ENCODE measurements at places on chromosomes 12 and 14.
A peak's percentile ranks its signal among the peaks of the same experiment; 100 is the strongest.

- DNase-seq, result no peak
Observed at GRCh38 chr12:53737093-53737808, 10.0 kb upstream of the CALCOCO1 start.

DNA sequence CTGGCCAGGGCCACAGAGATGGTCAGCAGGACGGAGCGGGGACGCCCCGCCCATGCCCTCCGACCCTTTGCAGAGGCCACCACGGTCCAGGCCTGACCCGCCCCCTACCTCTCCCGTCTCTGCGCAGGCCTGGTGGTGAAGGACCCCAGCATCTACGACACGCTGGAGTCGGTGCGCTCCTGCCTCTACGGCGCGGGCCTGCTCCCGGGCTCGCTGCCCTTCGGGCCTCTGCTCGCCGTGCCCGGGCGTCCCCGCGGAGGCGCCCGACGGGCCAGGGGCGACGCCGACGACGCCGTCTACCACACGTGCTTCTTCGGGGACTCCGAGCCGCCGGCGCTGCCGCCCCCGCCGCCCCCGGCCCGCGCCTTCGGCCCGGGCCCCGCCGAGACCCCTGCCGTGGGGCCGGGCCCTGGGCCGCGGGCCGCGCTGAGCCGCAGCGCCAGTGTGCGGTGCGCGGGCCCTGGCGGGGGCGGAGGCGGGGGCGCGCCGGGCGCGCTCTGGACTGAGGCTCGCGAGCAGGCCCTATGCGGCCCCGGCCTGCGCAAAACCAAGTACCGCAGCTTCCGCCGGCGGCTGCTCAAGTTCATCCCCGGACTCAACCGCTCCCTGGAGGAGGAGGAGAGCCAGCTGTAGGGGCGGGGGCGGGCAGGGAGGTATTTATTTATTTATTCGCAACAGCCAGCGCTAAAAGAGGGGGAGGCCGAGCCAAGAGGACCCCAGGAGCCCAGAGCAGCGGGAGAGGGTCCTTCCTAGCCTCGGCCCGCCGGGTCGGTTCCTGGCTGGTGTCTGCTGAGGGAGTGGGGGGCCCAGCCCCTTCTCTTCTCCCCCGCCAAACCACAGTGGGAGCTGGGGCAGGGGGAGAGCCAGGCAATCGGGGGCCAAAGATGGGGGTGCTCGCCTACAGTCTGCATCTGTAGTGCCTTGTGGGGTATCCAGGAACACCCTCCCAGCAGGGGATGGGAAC lies 8.1 kb downstream of the TAMALIN start:
- no peak for DNase-seq

- no peak for DNase-seq
Observed at GRCh38 chr14:99519347-99519881, 38.2 kb downstream of the CCNK start.

- no peak for DNase-seq
Observed at GRCh38 chr14:73492043-73492552, 1.4 kb downstream of the RIOX1 start.

- no peak for DNase-seq
Observed at GRCh38 chr14:20969336-20969735, 14.0 kb downstream of the RNASE2 start.

DNA sequence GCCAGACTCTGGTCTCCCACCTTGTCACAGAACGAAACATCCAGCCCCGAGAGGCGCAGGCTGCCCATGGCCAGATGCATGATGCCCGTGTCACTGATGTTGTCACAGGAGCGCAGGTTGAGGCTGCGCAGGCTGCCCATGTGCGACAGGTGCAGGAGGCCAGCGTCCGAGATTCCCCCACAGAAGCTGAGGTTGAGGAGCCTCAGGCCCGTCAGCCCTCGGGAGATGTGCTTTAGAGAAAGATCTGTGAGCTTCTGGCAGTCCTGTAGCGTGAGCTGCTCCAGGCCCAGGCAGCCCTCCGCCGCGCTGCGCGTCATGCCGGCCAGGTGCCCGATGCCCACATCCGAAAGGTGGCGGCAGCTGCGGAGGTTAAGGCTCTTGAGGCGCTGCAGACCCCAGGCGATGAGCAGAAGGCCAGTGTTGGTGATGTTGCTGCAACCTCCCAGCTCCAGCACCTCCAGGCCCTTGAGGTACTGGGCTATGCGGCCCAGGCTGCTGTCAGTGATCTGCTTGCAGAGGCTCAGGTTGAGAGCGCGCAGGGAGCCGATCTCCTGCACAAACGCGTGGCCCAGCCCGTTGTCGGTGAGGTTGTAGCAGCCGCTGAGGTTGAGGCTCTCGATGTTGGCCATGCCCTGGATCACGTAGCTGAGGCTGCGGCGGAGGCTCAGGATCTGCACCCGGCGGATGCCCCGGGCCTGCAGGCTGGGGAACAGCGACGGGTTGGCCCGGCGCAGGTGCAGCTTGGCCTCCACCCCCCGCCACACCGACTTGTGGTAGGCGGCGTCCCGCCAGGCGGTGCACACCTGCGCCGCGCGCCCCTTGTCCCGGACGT lies 991 bp downstream of the FBXL14 start:
- peak; percentile 60 for DNase-seq

DNA sequence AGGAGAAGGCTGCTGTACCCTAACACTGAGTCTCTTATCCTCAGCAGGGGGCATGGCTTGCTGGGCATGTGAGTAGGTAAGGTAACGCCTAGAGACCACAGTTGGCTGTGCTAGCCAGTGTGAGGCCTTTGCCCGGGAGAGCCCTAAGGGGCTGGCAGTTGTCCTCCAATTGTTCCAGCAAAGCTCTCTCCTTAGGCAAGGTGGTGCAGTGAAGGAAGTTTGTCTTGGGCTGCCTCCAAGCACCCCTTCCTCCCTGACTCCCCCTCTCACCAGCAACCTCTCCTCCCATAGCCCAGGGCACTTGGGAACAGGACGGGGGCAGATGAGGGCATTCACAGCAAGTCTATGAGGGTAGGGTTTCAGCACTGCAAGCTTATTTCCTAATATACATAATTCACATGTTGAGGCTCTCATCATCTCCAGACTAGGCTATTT lies 23.0 kb downstream of the LACRT start:
- no peak for DNase-seq

DNA sequence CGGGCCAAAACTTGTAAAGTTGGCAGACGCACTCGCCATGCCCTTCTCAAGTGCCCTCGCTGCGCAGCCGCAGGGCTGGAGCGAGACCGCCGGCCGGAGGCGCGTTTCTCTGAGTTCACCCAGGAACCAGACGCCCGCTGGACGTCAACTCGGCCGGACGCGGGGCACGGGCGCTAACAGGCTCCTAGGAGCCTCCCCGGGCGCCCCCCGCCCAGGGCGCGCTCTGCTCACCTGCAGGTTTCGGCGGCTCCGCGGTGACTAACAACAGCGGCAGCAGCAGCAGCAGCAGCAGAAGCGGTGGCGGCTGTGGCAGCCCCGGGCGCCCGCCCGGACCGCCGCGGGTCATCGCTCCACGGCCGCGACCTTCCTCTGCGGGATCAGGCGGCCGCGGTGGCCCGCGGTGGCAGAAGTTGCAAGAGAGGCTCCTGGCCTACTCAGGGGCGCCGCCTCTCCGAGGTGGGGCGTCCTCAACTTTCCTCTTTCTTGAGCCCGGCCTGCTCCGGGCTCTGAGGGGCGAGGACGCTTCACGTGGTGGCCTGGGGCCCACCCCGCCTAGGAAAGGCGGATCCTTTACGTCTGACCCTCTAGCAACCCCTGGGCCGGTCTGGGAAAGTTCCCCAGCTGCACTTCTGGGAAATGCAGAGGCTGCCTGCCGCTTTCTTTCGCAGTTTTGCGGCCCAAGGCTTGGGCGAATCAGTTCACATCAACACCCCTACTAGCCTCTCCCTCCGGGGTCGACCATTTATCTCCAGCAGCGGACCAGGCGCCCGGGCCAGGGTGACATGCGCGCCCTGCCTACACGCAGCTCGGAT lies at the start of gene PLBD1:
PLBD1 (minus strand) TSS at position 533 of the 812 bp plus-strand sequence; CDS start at position 346, 187 bp downstream.
- DNase-seq, result peak; percentile 9

- no peak for DNase-seq
Observed at GRCh38 chr12:110373025-110373424, 30.5 kb downstream of the ANAPC7 start.

GRCh38 chr14:65237941-65238340 lies 135.6 kb upstream of the MAX start:
- peak; percentile 39 for DNase-seq

DNA sequence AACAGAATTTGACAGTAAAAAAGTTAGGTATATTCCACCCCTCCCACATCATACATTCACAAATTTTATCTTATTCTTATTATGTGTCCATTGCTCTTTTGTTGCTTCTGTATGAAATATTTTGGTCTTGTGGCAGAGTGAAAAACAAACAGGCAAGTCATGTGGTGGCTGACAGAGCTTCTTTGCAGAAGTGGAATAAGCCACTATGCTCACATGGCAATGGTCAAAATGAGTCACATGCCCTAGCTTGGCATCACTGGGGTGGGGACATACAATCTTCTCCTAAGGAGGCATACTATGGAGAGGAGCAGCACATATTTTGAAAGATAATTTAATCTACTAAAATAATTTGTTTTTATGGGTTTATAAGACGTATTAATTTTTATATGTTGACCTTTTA lies 27.7 kb upstream of the CMA1 start:
- peak; percentile 26 for DNase-seq

DNA sequence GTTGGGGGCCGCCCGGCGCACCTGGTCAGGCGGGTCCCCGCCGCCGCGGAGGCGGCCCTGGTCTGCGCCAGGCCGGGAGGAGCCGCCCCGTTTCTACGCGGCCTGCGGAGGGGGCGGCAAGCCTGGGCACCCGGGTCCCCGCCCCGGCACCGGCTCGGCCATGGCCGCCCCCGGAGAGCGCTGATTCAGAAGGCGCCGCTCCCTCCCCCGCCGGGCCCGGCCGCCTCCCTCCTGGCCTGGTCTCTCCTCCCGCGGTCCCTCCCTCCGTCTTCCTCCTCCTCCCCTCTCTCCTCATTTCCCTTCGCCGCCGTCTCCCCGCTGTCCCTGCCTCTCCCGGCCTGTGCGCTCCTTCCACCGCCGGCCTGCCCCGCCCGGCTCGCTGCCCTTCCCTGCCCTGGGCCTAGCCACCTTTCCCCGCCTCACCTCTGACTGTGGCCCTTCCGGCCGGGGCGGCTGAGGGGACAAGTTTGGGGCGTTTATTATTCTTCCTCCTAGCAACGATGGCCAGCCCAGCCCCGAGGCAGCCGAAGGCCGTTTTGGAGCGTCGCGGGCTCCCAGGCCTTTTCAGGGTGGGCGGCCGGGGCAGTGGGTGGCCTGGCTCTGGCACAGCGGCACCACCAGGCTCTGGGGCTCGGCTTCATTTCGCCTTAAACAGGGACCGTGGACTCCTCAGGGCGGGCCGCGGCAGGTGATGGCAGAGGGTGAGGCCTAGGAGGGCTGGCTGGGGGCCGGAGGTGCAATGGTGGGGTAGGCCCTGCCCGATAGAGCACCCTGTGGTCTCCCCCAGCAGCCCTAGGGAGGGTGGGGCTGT lies 768 bp downstream of the CEP170B start:
- peak; percentile 38 for DNase-seq

GRCh38 chr14:24058260-24058950 lies 6.6 kb downstream of the CARMIL3 start:
- peak; percentile 82 for DNase-seq

GRCh38 chr12:58695263-58695662 lies 225.0 kb downstream of the LRIG3 start:
- no peak for DNase-seq

- DNase-seq, result no peak
Observed at GRCh38 chr12:52900166-52900895, 4.5 kb downstream of the KRT8 start.

DNA sequence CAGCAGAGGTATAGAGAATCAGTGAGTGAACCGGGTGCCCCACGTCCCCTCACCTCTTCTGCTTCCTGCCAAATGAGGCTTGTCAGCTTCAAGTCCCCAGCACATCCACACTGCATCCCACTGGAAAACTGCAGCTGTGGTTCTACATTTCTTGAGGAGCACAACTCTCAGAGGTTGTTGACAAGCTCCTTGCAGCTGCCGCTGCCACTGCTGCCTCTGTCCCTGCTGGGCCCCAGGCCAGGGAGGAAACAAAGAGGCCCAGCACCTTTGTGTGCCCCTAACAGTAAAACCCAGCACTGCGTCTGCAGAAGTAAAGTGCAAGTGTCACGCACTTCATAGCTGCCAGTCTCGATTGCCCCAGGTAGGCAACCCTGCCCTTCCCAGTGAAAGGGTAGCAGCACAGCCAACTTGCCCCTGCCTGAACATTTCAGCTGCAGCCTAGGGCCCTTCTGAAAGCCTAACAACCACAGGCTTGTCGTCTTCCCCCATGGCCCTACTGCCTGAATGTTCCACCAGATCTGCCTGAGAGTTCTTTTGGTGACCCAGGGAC lies 1162.1 kb upstream of the USP15 start:
- no peak for DNase-seq

DNA sequence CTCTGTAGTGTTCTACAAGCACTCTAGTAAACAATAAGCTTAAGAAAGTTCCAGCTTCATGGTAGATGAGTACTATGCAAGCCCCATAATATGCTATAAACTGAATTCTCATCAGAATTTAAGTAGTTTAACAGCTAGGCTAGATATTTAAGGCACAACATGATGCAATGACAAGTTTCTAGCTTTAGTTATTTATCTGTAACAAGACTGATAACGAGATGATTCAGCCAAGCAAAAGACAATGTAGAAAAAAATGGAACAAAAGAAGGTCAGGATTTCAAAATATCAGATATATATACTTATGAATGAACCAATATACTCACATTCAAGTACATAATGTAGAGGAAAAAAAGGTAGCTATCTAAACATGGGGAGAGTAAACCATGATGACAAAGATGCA lies 61.0 kb upstream of the RERGL start:
- DNase-seq, result no peak

GRCh38 chr12:21786041-21786531 lies 11.6 kb upstream of the KCNJ8 start:
- DNase-seq, result no peak

DNA sequence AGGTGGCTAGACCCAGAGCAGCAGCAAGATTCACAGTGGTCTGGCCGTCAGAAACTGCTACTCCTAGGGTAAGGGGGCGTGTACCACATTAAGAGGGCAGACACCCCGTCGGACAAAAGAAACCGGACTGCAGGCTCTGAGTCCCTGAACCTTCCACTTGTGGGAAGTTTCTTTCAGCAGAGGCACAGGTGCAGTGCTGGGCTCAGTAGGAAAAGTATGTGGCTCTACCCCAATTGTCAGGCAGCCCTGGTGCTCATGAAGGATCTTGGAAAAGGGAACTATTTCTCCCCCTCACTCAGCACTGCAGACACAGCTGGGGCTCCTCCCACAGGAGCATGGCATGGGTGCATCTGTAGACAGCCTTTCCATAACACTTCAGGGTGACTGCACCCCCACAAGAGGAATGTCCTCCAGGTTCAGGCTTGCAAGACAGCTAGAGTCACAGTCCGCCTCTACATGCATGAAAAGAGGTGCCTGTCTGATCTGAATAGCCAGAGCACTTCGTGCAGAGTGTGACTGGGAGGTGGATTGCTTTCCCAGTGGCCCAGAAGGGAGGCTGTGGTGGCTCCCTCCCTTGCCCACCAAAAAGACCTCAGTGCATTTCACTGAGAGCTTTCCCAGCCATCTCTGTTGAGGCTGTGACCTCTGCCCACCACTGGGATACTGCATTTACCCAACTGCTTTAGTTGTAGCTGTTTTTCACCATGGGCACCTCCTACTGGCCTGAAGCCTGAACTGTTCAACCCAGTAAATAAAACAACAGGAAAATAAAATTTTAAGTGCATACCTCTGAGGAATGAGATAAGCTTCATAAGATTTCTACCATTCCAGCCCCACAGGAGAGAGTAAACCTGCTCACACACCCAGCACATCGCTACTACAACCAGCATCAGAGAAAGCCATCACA lies 14.2 kb downstream of the CEP128 start:
- DNase-seq, result no peak

Measured in hematopoietic multipotent progenitor cell treated with erythropoietin and hydrocortisone succinate and interleukin-3 and kit ligand, for 6 days (in vitro differentiated cells).